ENCODE measurements at places on chromosomes 5 and 9.

DNA sequence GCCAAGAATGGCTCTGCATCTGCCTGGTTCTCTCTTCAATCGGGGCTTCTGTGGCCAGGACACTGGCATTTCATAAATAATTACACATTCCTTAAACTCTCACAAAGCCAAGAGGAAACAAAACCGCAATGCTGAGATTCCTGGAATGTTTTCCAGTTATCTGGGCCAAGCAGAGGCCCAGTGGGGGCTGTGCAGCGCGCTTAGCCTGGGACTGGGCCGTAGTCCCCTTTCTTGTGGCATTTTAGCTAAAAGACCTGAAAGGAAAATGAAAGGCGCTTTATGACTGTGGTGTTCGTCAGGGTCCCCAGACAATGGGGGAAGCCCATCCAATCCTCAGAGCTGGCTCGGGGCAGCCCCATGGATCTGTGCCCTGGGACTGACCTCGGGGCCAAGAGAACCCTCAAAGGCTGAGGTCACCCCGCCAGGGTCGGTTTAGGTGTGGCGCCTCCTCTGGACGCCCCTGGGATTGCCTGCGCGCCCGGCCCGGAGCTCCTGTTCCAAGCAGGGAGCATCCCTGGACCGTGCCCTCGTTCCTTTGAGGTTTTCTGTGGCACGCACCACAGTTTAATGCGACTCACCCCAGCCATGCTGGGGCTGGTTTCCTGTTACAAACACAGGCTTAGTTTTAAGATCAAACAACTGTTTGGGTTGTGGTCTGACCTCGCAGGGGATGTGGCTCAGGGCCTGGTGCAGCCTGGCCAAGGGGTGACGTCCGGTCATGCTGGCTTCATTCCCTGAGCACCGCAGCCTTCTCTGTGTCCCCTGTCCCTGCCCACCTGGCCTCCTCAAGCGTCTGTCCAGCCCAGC is 51.5 kb upstream of the NKD2 start:
- no peak for DNase-seq

DNA sequence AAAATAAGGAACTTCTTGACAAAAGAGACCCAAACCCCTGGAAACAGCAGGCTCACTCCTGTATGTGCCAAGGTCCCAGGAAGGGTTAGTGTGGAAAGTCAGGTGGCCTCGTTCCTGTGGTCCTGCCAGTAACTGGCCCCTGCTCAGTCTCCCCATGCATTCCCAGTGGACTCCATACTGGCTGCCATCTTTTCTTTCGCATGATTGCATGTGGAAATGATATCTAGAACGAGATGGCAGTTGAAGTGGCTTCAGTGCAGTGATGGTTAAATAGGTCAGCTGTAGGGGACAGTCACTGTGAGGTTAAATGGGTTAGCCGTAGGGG is 30.4 kb downstream of the AHRR start:
- DNase-seq, result no peak

GRCh38 chr5:73552642-73553041 is 12.8 kb downstream of the ANKRA2 start:
- DNase-seq, result no peak

GRCh38 chr9:20044686-20045085 is 255.8 kb upstream of the SLC24A2 start:
- DNase-seq, result no peak

DNA sequence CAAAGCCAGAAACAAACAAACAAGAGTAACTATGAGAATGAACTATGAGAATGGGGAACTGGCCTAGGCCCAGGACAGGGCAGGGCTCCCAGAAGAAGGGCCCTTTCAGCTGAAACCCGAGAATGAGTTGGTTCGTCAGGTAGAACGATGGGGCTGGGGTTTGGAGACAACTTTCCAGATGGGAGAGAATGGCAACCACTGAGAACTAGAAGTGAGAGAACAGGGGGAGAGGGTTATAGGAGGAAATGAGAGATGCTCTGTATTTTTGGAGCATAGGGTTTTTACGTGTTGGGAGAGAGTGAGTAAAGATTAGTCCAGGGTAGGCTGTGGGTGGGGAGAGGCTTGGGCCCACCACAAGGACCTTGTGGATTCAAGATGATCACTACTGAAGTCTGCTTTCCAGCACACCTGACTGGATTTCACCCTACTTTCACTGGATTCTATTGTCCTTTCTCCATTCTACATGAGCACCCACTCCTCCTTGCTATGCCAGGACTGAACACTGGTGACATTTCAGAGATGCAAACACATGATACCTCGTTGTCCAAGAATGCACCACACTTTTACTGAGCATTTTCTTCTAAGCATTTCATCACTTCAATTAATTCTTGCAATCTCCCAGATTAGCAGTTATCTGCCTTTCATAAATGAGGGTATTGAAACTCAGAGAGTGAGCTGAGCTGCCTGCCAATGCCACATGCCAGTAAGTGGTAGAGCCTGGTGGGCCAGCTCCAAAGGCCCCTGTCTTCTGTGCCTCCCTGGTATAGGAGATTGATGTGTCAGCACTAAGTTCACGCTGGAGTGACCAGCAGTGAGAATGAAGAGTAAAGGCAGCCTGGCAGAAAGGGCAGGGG is 3.2 kb upstream of the TMEM268 start:
- no peak for DNase-seq

DNA sequence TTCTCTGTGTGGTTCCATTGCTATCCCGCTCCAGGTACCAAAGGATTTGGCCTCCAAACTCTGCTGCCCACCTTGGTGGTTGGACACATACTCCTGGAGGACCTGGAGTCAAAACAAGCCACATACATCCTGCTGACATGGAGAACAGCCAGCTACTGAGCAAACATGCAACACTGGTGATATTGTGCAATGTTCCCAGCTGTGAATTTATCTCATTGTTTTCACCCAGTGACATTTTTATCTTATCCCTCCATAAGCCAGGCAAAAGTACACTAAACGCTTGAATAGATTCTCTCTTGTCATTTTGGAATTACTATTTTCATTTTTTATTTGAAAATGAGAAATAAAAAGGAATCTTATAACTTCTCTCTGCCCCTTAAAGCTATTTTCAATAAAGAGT is 11.1 kb upstream of the CTSL start:
- DNase-seq, result no peak

GRCh38 chr5:53407373-53407772 is 73.1 kb upstream of the FST start:
- no peak for DNase-seq

DNA sequence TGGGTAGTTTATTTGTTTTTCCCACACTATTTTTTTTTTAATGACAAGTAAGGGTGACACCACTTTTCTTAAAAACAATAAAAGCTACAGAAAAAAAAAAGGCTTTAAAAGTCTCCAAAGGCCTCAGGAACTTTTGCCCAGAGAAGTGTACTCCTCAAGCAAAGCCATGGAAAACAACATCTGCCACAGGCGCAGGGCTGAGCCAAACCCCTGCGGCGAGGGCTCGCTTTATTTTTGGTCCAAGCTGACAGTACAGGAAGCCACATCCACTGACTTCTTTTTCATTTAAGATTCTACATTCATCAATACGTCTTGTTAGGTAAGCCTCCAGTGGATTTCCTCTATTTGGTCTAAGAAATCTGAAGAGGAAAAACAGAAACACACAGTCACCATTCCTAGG is 51.9 kb upstream of the IFNK start:
- no peak for DNase-seq

- DNase-seq, result no peak
Observed at GRCh38 chr5:39137819-39138451, 63.7 kb upstream of the RICTOR start.

DNA sequence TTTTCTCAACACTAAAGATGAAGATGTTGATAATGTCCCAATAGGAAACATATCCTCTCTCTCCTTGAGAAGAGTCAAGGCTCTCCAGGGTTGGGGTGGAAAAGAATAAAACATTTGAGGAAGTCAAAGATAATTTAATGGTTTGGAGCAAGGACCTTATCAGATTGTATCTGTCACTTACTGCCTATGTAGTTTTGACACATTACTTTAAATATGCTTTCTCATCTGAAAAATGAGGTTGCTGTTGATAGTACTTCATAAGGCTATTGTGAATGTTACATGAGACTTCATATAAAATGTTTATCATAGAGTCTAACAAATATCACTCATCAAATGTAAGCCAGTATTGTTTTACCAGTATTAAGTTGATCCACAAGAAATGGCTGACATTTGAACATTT is 48.7 kb downstream of the BAAT start:
- DNase-seq, result no peak

DNA sequence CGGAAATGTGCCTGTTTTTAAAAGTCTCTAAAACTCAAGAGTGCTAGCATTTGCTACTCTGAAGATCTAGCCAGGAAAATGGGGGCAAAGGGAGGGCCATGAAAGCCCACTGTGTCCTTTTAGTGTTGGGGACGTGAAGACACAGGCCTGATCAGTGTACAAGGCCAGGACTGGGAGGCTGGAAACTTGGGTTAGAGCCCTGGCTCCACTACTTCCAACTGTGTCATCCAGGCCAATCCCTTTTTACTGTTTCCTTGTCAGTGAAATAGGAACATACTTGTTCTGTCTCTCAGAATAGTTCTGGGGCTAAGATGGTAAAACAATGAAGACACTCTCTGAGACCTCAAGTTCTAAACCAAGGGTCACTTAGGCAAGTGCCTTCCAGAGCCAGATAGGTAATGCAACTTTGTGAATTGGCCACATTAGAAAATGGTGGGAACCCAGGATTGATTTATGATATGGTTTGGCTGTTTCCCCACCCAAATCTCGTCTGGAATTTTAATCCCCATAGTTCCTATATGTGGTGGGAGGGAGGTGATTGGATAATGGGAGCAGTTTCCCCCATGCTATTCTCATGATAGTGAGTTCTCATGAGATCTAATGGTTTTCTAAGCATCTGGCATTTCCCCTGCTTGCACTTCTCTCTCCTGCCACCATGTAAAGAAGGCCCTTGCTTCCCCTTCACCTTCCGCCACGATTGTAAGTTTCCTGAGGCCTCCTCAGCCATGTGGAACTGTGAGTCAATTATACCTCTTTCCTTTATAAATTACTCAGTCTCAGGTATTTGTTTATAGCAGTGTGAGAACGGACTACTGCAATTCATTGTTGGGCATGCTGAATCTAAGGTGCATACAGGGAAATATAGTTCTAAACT is 30.4 kb upstream of the B4GALT1 start:
- DNase-seq, result no peak

DNA sequence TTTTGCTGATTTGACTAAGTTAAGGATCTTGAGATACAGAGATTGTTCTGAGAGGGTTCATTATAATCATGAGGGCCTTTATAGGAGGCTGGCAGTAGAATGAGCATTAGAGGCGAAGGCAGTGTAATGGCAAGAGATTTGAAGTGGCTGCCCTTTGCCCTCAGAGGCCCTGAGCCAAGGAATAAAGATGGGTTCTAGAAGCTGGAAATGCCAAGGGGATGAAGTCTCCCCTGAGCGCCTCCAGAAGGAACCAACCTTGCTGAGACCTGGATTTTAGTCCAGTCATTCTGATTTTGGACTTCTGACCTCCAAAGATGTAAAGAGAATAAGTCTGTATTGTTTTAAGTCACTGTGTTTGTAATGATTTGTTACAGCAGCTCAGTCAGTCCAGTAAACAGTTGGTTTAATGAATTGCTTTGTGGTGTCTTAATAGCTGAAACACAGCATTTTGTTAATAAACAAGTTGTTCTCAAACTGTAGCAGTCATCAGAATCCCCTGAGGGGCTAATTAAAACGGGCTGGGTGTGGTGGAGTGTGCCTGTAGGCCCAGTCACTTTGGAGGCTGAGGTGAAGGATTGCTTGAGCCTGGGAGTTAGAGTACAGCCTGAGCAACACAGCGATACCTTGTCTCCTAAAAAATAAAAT is 23.2 kb downstream of the GLRX start:
- DNase-seq, result no peak

GRCh38 chr9:120385606-120386389 is 194.2 kb downstream of the CDK5RAP2 start:
- no peak for DNase-seq

DNA sequence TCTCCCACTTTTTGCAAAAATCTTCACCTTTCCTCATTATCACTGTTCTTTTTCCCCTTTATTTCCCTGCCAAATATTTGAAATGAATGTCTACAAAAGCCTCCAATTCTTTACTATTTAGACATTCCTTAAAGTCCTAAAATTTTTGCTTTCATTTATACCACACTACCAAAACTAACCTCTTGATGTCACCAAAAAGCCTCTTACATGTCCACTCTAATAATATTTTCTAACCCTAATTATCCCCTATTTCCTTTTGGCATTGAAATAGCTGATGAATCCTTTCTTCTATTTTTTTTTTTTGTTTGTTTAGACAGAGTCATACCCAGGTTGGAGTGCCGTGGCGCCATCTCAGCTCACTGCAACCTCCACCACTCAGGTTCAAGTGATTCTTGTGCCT is 32.3 kb upstream of the NRG2 start:
- DNase-seq, result no peak

GRCh38 chr5:125595095-125595494 is 828.1 kb upstream of the GRAMD2B start:
- no peak for DNase-seq

- no peak for DNase-seq
Observed at GRCh38 chr5:32098291-32098690, 75.8 kb downstream of the GOLPH3 start.

DNA sequence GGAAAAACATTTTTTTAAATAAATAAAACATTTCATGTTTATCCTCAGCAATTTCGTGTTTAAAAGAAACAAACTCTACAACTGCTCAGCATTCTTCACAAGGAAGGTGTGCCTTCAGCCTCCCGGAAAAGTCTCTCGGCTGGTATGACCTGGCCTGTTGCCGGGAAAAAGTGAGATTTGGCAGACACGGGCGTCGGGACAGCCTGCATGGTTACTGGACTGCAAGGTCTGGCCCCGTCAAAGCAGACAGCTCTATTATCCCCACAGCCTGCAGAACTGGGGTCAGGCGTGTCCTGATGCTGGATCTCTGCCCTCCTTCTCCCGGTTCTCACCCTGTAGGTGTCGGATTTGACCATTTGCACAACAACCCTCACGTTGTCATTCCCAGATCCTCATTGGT is 120.3 kb upstream of the SPATA31C2 start:
- DNase-seq, result no peak
